Stimulated activated CD8-positive, alpha-beta memory T cell treated with anti-CD3 and anti-CD28 coated beads, Interleukin-7, amount 100 ng/mL, for 48 hours (primary cell): ENCODE measurements at places on chromosomes 12 and 14.

DNA sequence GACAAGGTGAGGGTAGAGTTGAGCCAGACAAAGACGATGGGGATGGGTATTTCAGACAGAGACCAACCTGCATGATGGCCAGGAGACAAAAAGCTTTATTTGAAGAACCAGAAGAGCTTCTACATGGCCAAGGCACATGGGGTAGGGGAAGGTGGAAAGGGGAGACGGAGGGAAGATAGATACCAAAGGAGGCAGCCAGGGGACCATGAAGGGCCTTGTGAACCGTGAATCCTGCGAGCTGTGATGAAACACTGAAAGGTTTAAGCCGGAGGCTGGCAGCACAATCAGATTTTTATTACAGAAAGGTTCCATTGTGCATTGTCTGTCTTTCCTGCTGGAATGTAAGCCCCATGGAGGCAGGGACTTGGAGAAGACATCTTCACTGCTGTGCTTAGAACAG is 72.4 kb downstream of the PLXNC1 start:
- DNase-seq = no peak

DNA sequence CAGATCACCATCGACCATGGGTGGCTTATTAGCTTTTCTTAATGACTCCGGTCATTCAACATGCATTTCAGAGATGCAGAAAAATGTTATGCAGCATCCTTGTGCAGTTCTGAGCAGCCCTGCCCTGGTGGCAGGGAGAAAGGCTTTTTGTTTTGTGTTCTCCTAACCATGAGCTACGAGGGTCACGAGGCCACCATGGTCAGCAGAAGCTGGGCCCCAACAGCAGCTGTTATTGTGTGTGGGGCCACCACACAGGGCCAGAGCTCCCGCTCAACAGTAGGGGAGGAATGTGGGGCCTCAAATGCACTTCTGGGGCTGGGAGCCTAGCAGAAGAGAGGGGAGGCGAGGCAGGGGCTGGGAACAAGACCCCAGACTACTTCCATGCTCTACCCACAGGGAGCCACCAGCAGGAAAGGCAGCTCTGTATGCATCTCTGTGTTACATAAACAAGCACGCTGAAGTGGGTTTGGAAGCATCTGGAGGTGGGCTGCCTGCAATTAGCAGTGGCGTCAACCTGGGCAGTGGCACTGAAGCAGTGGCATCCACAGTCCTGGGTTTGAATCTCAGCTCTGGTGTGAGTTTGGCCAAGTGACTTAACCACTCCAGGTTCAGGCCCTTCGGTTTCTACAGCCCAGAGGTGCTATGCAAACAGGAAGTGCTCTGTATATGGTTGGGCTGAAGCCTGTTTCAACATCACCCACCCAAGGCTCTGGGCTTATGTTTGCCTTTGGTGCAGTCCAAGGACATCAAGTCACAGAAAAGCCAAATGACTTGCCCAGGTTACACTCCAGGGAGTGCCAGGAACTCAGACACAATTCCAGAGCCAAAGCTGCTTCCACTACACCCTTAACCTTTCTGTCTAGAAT is 16.3 kb downstream of the GLTP start:
- no peak for DNase-seq

DNA sequence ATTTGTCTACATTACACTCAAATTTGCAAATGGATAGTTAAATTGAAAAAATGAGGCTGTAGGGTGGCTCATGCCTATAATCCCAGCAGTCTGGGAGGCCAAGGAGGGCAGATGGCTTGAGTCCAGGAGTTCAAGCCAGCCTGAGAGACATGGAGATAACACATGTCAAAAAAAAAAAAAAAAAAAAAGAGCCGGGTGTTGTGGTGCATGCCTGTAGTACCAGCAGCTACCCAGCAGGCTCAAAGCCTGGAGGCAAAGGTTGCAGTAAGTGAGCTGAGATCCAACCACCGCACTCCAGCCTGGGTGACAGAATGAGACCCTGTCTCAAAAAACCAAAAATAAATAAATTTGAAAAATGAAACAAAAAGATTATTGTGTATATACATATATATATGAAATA is 119.9 kb upstream of the MGAT4C start:
- no peak for DNase-seq

DNA sequence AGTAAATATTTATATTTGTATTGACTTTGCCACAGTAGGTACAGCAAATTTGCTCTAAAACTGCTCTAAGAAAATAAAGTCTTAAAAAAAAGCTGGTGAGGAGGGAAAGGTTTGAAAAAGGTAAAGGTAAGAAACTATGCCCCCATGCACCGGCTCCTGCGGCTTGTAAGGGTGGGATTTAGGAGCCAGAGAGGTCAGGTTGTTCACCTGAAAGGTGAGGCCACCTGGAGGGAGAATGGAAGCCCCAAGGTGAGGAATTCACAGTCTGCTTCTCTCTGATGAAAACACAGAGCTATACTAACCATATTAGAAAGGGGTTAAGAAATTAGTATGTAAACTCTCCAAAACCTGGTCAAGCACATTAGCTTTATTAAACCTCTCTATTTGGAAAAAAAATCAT is 31.8 kb downstream of the CPM start:
- DNase-seq = no peak

- no peak for DNase-seq
Observed at GRCh38 chr12:92971859-92972524, 42.9 kb upstream of the EEA1 start.

- DNase-seq = no peak
Observed at GRCh38 chr14:33009673-33010072, 71.0 kb downstream of the NPAS3 start.

DNA sequence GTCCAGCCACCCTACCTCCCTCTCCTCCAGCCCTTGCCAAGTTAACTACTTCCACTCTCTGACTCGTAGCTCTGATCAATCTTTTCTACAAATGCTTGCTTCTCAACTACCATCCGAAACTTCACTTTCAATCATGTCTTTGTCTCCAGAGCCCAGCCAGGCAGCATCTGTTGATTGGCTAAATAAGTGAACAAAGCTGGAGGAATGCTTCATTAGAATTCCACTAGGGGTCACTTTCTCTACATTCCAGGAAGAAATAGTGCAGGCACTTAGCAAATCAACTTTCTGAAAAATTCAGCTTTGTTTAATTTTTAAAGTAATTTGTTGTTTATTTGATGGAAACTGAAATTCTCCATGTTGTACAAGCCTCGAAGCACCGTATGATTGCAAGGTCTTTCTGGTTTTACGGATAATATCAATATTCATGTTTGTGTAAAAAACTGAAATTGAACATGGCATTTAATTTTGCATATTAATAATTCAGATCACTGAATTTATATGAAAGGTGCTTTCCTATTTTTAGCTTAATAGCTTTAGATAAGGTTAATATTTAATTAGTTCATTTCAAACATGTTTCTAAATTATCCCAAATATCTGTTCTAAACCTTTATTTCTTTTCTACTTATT is 32.4 kb upstream of the HELB start:
- DNase-seq = no peak

GRCh38 chr12:2453076-2453760 is 341.6 kb upstream of the FKBP4 start:
- DNase-seq = no peak

DNA sequence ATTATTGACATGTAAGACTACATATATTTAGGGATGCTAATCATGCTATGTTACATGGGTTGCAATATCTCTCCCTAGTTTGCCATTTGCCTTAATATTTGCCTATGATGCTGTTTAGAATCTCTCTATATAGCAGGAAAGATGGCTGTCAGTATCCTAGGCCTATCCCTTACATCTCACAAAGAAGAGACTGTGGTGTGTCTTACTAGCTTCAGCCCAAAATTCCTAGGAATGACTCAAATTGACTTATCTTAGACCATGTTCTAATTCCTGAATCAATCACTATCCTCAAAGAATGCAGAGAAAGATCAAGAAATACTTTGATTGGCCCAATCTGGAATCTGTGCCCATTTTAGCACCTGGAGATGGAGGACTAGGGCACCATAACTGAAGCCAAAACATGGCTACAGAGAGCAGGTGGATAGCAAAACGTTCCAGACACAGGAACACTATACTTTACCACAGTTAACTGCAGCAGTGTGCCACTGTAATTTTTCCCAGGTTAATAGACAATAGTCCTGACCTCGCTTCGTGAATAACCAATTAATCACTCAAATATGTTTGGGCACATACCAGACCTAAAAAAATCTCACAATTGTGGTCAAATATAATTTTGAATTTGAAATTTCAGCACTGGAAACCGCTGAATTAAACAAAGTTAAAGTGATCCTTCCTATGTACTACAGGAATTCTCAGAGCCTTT is 32.7 kb upstream of the GLIPR1 start:
- DNase-seq = no peak

- DNase-seq = no peak
Observed at GRCh38 chr14:61368114-61368710, 46.8 kb downstream of the PRKCH start.

DNA sequence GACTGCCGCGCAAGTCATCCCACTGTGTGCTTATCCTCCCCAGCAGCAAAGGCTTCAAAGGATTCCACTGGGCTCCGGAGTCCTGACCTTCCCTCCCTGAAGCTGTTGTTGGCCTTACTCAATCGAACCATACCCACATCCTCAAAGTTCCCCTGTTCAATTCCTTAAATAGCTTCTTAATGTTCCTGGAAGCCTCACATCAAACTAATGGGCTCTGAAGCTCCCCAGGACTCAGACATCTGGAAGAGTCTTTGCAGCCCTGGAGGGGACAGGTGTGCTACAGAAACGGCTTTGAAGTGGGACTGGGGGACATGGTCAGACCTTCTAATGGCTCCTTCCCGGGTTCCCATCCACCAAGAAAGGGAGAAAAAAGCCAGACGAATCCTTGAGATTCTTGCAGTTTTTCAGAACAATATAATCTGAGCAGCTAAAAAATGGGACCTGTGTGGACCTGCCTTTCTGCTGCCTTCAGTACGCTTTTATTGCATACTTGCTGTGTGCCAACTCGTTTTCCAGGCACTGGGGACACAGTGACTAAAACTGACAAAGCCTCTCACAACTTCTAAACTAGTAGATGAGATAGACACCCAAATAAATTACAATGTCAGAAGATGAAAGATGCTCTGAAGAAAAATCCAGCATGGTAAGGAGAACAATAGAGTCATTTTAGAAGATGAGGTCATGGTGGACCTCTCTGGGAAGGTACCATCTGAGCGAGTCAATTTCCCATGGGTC is 204.5 kb downstream of the MON2 start:
- no peak for DNase-seq

DNA sequence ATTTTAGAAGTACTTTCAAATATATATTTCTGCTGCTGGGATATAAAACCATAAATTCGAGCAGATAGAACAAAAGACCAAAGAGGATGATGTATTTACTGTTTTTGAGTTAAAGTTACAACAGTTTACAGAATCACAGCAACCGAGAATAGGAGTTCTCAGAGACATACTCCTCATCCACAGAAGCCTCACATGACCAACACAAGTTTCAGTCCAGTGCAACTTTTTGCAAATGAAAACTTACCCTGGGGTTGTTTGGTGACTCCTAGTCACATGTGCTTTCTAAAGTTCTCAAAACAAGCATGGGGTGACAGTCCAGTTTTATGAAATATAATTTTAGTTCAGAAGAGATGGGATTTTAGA is 117.1 kb downstream of the PRKCH start:
- no peak for DNase-seq

GRCh38 chr12:78483767-78484315 is 380.7 kb upstream of the SYT1 start:
- DNase-seq = no peak

DNA sequence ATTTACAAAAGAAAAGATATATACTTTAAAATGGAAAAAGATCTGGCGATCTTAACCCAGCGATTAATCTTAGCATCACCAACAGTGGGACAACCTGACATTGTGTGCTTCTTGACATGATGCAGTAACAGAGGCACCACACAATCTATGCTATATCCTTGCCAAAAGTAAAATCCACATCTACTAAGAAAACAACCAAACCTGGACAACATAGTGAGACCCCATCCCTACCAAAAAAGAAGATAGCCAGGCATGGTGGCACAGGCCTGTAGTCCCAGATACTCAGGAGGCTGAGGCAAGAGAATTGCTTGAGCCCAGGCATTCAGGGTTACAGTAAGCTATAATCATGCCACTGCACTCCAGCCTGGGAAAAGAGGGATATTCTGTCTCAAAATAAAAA is 50.5 kb downstream of the SINHCAF start:
- DNase-seq = no peak

GRCh38 chr12:115216301-115216700 is 532.3 kb upstream of the TBX3 start:
- no peak for DNase-seq

DNA sequence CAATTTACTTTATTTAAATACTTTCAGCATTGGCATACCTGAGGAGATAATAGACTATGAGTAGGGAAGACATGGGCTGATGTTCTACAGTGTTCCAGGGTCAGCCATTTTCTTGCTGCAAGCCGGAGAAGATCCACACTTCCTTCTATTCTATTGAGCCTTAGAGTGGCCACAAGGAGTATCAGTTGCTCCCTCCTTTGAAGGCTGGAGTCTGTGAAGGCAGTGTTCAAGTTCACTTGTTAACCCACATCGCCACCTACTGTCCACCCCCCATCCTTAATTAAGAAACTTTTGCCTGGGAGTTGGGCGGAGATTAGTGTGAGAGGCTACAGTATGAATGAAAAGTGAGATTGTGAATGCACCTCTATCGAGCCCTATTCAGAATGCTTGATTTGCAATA is 666.6 kb downstream of the NRXN3 start:
- DNase-seq = no peak

DNA sequence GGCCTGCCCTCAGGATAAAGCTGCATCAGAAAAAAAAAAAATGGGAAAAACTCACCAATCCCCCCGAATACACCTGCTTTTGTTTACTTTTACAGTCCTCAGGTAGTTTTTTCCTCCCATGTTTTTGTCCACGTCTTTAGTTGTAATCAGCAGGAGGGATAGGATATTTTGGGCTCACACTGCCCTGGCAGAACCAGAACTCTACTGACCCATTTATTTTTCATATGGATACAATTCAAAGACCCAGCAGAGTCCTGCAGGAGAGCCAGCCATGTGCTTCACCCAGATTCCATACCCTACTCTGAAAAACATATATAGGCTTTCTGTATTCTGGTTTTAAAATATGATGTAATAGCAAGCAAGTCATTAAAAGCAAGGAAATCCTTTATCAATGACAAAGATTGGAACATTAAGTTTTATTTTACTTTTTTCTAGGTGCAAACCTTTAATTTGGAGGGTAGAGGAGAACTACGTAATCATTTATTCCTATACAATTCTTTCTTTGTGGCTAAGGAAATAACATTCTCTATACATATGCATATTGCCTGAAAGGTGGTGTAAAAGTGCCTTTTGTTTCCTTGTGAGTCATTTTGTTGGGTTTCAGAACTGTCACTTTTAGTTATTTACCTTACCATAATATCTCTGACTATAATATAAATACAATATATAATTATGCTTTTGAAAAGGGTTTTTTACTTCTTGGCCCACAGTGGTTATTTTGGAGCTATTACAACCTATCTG is 19.1 kb downstream of the DACT1 start:
- DNase-seq = no peak

DNA sequence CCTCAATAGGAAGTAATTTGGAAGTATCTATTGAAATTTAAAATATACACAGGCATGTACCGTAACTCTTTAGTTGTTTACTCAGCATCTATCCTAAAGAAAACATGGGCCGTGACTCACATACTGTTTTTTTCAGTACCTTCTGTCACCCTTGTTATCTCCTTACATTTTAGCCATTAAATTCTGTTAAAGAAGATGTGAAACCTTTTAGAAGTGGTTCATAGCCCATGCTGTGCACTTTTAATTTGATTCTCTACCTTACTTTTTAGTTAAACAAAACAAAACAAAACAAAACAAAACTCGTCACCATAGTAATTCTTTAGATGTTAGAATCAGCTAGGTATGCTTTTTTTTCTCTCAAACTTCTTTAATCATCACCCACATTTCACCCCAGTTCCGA is 494.4 kb upstream of the RGS6 start:
- DNase-seq = no peak
